ENCODE measurements at places on chromosomes 1 and 21.

- DNase-seq, result no peak
These were observed 94.7 kb downstream of the PPIAL4G start for GRCh38 chr1:148388260-148389026.

DNA sequence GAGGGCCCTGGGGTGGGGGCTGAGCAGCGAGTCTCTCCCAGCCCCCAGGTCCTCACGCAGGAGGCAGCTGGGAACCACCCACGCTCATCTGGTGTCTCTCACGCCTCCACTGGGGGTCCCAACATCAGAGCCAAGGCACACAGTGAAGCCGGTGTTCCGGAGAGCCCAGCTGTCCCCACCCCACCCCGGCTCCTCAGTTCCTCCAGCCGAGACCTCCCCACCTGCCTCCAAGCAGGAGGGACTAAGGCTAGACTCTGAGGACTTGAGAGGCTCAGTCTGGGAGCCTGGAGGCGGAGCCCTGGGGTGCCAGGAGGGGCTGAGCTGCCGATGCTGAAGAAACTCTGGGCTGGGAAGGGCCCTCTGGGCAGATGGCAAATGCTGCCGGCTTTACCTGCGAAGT lies 1.6 kb upstream of the HPCA start:
- no peak for DNase-seq

DNA sequence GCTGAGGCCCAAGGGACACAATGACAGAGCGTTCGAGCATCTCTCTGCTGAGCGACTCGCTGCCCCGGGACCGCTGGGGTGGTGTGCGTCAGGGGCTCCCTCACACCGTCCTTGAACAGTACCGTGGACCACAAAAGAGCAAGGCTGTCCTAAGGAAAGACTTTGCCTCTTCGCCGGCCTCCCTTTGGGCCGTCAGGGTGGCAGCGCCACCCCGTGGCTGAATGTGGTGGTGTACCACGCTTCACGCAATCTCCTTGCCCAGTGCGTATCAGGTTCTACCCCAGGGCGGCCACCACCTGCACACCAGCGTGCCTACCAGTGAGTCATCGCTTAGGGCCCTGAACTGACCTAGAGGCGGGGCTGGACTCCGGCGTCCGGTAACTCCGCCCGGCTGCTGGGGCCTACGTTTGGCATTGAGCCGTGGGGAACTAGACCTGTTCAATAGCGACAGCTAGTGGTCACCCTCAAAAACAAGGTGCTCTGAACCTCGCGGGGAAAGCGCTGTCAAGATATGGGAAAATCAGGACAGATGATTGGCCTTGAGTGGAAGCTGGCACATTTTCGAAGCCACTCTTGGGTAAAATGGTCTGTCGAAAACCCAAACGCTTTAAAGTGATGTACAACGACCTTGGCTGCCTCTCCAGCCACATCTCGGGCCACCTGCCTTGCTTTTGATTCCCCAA lies 8.1 kb upstream of the TRAF3IP3 start:
- DNase-seq, result peak; percentile 68

- no peak for DNase-seq
These were observed 11.7 kb downstream of the LUZP1 start for GRCh38 chr1:23156940-23157339.

GRCh38 chr1:3022511-3022973 lies 1.3 kb downstream of the ACTRT2 start:
- no peak for DNase-seq
